ENCODE measurements at places on chromosomes 13 and 19. TPM values are rescaled to one million over a fixed set of nuclear protein-coding genes. Genes with fewer than 3 reads are reported as not detected.

RXFP2 gene
- not detected for total RNA-seq

DNA sequence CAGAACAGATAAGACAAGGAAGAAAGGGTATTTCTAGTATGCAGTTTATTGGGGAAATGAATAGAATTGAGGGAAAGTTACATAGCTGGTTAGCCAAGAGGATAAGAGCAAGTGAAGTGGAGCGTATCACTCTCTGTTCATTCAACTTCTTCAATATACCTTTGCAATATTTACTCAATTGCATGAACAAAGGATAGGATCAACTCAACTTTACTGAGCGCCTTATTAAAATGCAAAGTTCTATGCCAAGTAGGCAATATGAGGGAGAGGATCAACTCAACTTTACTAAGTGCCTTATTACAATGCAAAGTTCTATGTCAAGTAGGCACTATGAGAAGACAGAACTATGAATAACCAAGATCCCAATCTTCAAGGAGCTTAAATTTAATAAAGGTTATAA, 43.9 kb downstream of the ZC3H13 start:
- DNase-seq = no peak

DNA sequence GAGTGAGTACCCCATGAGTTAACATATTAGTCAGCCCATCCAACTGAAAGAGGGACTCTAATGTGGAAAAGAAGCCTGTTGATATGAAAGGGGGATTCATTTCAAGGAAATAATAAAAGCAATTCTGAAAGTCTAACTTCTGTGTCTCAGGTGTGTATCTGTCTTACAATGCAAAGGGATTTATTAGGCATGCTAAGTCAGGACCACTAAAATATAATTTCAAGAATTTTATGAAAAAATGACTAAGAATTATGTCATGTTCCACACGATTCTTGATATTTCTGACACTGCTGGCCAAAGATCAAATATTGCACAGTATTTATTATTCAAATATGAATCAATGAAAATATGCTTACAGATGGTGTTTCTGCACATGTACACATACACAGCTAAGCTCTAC, 130.8 kb downstream of the KLF12 start:
- DNase-seq = no peak

KCTD15 gene
- 0.42 TPM for total RNA-seq

- peak; percentile 68 for DNase-seq
These were observed 16.1 kb downstream of the MKNK2 start for GRCh38 chr19:2034729-2035589.

DNA sequence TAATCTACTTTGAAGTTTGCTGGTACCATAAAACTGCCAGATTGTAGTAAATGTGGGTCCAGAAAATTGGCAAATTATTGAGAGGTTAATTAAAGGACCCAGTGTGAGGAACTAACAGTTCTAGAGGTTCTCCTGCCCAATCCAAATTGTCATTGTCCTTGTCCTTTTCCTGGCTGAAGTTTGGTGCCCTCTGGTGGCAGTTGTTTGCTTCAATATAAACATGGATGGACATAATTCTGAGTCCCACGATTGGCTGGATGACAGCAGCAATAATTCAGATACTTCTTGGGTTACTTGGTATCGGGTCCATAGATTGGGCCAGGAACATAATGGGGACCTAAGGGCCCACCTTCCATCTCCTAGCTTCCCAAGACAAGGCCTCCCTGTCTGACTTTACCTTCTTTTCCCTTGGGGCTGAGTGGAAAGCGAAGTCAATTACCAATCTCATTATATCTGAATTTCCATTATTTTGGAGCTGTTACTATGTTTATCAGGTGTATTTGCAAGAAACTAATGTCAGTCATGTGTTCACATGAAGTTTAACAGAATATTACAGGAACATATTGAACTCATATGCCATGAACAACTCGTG, 33.8 kb upstream of the GARRE1 start:
- peak; percentile 72 for DNase-seq

GRCh38 chr13:32354040-32354439, 38.7 kb downstream of the BRCA2 start:
- DNase-seq = no peak

SUGP1 gene
- 60.9 TPM for total RNA-seq

DNA sequence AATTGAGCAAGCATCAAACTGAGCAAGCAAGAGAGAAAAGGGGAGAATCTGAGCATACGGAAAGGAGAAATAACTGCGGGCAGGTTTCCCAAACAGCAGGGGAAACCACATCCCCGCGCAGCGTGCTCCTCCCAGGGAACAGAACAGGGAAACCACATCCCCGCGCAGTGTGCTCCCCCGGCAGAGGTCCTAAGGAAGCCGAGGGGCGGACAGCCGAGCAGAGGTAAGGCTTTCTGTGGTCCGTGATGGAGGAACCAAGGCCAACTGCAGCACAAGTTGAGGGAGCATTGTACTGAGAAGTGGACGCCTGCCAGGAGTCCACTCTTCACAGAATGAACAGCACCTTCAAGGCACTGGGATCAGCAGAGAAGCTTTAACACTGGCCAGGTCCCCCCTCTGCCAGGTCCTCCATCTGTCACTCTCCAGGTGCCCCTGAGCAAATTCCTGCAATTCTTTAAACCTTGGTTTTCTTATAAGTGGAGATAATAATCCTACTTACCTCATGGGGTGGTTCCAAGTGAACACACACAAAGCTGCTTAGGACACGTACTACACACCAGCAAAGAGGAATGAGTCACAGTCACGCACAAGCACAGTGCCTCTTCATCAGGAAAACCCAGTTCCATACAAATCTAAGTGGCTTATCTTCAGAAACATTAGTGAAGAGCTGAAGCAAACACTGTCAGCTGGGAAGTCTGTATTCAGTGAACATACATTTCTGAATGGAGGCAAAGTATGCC, 23.0 kb upstream of the LAMP1 start:
- no peak for DNase-seq

GRCh38 chr13:19817510-19818158, 34.9 kb upstream of the PSPC1 start:
- no peak for DNase-seq

LGALS14 gene
- total RNA-seq = not detected

THSD1 gene
- 0.08 TPM for total RNA-seq

DNA sequence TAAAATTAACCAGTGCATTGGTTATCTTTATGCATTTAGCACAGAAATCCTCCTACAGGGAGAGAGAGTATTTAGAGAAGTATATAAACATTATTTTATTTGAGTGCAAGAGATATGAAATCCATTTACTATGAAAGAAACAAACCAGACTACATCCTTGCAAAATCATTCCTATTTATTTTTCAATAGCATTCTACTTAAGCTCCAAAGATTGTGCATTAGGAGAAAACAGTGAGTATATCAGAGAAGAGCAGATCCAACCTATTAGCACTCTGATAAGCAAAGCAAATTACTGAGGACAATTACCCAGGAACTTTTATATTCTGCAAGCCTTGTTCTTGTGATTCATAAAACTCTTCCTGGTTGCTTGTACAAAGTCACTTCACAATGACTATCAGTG, 256.1 kb downstream of the FGF14 start:
- DNase-seq = no peak

COX6B2 gene
- total RNA-seq = 0.34 TPM

- no peak for DNase-seq
These were observed 3.1 kb downstream of the SLC39A3 start for GRCh38 chr19:2736550-2737190.

GRCh38 chr19:14443632-14444216, 10.6 kb downstream of the PKN1 start:
- no peak for DNase-seq

Measured in activated CD8-positive, alpha-beta T cell treated with anti-CD3 and anti-CD28 coated beads, Interleukin-2, amount 10 ng/mL, durations not matched to agents 7 days and 5 days (primary cell).